Activated CD4-positive, CD25-positive, alpha-beta regulatory T cell treated with anti-CD3 and anti-CD28 coated beads, Interleukin-2, amount 50 U/mL, for 72 hours (primary cell): ENCODE measurements at places on chromosomes 1 and 21.

- DNase-seq, result no peak
These were observed 6.4 kb downstream of the IL24 start for GRCh38 chr1:206903687-206904086.

DNA sequence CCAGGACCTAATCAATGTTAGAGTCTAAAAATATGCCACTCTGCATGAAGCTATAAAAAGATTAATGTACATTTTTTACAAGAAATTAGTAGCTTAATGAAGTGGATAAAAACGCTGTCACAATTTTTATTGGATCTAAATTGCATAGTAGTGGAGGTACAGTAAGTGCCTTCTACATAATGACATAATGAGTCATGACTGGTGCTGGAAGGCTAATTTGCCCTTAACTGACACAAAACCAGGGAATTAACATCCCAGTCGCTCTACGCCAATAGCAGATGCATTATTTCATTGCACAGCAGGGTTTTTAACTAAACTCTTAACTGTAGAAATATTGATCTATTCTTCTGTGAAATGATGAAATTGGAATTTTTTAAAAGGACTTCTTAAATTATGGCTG lies 33.3 kb downstream of the RRAGC start:
- DNase-seq, result no peak

GRCh38 chr1:171940368-171940767 lies 99.1 kb downstream of the DNM3 start:
- no peak for DNase-seq

GRCh38 chr1:204834752-204835151 lies 35.9 kb upstream of the NFASC start:
- DNase-seq, result no peak

DNA sequence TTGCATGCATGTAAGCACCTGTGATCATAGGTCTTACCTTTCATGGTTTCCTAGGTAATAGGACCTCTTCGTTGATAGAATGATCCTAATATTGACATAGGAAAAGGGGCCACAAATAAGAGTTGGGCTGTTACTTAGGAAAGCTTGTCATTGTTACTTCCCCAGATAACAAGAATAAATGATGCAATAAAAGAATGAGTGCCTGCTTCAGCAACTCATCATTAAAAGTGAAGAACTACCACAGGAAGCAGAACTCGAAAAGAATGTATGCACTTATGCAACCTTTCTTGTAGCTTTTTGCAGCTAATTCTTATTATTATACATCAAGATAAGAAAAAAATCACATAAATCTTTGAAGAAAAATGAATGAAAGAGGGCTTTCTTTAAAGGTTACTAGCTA lies 548.6 kb downstream of the LTN1 start:
- DNase-seq, result no peak

DNA sequence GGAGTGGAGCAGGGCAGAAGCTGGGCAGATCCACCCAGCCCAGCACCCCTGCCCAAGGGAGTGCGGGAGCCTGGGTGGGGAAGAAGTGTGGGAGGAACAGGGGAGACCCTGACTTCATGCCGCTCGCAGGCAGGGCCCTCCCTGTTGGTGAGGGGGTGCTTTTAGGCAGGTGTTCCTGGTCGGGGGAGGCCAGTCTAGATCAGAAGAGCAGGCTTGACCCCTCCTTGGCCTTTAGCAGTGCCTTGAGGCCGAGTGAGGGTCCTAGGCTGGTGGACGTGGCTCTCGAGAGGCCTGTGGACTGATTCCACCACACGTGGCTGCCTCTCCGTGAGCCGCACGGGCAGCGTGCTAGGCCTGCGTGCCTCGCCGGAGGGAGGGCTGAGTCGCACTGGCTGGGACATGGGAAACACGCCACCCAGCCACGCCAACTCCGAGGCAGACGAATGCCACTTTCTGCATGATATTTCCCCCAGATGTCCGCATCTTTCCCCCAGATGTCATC lies 19.4 kb upstream of the COL18A1 start:
- DNase-seq, result no peak

- no peak for DNase-seq
These were observed 4.8 kb upstream of the CTRC start for GRCh38 chr1:15433471-15433870.

- DNase-seq, result peak; percentile 38
These were observed 650 bp downstream of the VANGL1 start for GRCh38 chr1:115642168-115643072.

DNA sequence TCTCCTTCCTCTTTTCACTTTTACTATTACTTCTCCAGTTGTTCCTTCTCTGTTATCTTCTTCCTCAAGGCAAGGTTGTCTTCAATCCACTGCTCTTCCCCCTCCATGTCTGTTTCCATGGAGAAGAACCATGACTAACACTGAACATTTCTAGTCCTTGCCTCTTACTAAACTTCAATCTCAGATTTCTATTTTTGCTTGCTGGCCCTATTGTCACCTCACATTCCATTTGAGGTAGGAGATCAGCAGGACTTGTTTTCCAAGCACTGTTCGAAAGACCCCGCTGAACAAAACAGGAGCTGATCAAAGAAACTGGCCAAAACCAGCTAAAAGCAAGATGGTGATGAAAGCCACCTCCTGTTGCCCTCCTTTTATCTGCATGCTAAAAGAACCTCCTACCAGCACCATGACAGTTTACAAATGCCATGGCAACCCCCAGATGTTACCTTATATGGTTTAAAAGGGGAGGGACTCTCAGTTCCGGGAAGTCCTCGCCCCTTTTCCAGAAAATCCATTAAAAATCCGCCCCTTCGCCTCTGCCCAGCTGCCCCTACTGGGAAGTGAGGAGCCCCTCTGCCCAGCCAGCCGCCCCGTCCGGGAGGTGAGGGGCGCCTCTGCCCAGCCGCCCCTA lies 22.6 kb downstream of the GON4L start:
- DNase-seq, result no peak

DNA sequence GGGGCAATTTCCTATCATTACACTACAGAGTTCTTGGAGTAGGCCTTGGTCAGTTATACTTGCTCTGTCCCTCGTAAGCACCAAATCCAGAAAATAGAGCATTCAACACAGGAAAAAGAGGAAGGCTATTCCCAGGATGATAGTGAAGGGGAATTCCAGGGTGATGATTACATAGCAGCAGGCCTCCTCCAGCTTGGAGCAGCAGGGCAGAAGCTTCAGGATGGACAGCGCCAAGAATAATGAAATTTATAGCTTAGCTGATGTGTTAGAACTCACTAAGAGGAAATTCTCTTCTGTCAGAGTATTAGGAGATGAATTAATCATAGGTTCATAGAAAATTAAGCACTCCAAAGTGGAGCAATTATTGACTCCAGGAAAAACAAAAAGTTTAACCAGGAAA lies 10.8 kb upstream of the SMAP2 start:
- no peak for DNase-seq

- no peak for DNase-seq
These were observed 24.5 kb downstream of the ADARB1 start for GRCh38 chr21:45098867-45099266.

DNA sequence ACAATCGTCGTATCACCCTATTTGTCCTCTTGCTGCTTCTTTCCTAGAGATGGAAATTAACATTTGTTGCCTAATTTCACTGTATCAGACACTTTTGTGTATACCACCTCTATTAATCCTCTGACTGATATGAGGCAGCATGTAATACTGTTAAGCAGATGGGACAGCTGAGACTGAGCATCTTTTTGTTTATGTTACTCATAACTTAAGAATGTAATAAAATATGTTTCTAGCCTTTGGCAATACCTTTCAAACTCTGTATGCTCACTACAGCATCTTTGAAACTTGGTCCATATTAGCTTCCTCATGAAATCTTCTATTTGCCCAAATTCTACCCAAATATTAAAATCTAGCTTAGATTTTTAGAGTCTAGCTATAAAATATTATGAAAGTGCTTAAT lies 2.3 kb downstream of the OR14K1 start:
- DNase-seq, result no peak

DNA sequence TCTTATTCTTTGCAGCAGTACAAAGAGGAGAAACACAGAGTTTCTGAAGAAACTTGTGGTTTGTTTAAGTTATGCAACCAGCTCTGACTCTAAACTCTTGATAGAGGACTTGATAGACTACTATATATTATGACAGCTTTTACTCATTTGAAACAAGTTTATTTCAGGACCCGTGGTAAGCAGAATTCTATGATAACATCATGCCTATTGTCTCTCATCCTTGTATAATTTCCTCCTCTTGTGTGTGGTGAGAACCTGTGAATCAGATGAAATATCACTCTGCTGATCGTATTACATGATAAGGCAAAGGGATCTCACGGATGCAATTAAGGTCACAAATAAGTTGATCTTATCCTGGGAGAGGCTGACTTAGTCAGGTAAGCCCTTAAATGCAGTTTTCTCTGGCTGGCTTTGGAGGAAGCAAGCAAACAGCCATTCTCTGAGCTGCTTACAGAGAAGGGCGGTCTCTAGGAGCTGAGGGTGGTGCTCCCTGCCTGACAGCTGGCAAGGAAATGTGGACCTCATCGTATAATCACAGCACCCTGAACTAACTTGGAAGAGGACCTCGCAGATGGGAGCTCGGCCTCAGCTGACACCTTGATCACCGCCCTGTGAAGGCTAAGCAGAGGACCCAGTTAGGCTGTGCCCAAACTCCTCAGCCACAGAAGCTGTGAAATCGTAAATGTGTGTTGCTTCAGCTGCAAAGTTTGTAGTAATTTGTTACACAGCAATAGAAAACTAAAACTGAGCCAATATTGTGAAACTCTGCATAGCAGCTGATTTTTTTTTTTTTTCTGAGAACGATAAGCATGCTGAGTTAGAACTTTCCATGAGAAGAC lies 151.1 kb upstream of the DPT start:
- no peak for DNase-seq

- no peak for DNase-seq
These were observed 28.6 kb upstream of the ZFP69B start for GRCh38 chr1:40421431-40422384.

GRCh38 chr1:194342484-194343262 lies 1156.3 kb upstream of the B3GALT2 start:
- no peak for DNase-seq

DNA sequence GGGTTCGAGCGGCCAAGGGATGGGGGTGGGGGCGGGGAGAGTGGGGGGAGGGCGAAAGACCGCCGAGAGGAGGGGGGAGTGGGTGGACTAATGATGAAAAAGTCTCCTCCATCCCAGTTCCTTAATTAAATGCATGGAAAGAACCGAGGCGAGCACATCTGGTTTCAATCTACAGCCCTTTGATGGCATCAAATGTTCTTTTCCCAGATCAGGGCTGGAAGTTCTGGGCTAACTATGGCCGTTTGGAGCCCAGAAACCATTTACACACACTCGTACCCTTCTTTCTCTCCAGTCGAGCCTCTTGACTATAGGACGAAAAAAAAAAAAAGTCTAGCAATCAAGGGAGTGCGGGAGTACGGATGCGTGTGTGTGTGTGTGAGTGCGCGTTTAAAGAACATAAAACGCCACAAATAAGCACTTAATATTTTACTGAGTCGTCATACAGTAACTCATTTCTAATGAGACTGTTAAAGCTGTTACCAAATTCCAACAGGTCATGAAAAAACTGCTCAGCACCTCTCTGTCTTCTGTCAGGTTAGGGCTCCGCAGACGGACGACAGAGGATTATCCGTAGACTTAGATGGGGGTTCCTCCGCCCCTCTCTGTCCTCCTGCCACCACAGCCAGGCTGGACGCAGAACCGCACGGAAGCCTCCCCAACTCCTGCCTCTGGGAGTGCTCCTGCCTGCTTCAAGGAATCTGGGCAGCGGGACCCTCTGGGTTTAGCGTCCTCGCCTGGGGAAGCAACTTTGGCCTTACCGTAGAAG lies 2.1 kb upstream of the PRRX1 start:
- DNase-seq, result no peak

DNA sequence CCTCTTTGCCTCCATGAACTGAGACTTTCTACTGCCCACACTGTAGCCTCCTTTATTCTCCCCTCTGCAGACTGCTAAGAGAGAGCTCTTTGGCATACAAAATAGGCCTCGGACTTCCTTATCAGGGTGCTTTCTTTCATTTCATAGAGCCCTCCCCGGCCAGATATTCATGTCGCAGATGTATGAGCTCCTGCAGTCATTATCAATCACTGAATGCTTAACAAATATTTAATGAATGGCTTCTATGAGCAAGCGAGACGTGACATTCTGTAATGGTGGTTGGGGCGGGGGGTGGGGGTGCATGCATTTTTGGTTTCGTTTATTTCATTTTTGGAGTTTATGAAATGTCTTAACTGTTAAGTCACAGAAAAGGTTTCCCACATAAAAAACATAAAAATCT lies 344.8 kb upstream of the KAZN start:
- DNase-seq, result no peak

DNA sequence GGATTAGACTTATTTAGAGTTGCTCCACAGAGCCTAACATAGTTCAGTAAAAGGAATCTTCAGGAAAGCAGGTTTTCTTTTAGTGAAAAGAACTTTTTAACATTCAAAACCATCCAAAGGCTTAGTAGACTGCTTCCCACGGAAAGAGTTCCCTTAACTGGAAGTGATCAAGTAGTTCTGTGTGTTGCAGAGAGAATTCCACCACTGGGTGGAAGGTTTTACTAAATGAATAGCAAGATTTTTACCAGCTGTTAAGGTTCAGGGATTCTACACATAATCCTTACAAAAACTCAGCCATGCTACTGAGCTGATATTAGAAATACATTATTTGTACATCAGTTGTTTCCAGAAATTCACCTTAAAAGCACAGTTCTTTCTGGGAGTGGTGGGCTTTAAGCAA lies 119.7 kb downstream of the GDAP2 start:
- DNase-seq, result no peak

DNA sequence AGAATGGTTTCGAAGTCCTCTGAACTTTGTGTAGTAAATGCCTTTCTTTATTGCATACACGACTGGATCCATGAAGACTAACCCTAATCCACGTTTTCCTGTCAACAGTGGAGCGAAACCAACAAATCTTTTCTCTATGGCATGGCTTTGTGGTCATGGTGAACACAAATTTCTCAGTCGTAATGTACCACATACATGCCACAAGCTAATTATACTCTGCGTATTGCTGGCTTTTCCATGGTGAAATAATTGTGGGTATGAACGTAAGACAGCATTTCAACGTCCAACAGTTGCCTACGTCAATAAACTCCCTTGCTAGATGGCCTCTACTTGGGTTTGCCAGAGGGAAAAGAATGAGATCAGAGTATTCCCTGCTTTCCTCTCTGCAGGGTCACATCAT lies 27.5 kb downstream of the INTS7 start:
- DNase-seq, result no peak

GRCh38 chr1:245458234-245458633 lies 303.4 kb downstream of the KIF26B start:
- no peak for DNase-seq

- no peak for DNase-seq
These were observed 158.5 kb upstream of the ESRRG start for GRCh38 chr1:216881695-216882094.

GRCh38 chr1:222644636-222644980 lies 26.7 kb downstream of the MIA3 start:
- DNase-seq, result no peak

GRCh38 chr1:20511518-20512428 lies 3.8 kb upstream of the MUL1 start:
- no peak for DNase-seq

- DNase-seq, result no peak
These were observed 290.2 kb downstream of the LRRC40 start for GRCh38 chr1:69914976-69915765.

- DNase-seq, result no peak
These were observed 8.9 kb downstream of the SDCCAG8 start for GRCh38 chr1:243264717-243265116.
